ENCODE measurements at places on chromosomes 3 and 15.
A peak's percentile ranks its signal among the peaks of the same experiment; 100 is the strongest.

DNA sequence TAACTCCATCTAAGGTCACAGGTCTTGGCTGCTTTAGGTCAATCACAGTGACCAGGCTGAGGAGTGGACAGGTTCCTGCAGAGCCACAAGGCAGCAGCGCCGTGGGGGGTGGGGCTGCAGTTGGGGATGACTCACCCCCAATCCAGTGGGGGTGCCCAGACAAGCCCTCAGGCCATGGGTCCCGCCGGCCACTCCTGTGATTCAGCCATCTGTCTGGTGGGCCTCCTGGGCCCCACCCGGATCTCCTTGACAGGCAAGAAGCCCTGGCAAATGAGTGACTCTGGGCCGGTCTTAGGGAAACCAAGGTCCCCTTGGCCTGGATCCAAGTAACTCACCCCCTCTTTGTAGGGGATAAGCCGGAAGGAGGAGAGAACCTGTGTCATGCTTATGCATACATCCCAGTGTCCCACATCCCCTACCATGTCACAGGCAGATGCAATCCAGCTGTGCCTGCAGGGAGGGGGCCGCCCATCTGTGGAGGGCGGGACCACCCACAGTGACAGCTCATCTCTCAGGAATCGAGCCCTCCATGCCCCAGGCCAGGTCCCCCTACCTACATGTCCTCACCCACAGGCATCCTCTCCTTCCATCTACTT, 495 bp upstream of the COL7A1 start:
- DNase-seq: no peak

DNA sequence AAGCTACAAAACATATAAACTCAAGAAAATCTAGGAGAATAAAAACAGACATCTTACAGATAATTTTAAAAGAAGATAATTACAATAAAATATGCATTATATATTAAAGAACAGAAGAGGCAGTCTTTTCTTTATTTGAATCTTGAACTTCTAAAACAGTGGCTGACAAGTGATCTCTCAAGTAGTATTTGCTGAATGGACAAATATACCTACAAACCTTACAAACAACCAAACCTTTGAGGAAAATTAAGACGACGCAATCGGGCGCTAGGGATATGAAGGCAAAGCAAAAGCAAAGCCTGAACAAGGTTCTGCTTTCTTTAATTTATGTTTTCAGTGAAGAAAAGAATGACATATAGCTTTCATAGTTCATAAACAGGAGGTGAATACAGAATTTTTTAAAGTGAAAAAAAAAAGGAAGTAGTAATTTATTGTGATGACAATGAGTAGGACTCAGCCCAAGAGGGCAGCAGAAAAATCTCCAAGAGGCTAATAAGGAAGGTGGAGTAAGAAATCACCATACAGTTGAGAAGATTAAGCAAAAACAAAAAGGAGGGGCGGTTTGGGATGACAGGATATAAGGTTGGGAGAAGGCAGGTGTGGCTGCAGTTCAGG, 347.8 kb downstream of the TBC1D5 start:
- no peak for DNase-seq

DNA sequence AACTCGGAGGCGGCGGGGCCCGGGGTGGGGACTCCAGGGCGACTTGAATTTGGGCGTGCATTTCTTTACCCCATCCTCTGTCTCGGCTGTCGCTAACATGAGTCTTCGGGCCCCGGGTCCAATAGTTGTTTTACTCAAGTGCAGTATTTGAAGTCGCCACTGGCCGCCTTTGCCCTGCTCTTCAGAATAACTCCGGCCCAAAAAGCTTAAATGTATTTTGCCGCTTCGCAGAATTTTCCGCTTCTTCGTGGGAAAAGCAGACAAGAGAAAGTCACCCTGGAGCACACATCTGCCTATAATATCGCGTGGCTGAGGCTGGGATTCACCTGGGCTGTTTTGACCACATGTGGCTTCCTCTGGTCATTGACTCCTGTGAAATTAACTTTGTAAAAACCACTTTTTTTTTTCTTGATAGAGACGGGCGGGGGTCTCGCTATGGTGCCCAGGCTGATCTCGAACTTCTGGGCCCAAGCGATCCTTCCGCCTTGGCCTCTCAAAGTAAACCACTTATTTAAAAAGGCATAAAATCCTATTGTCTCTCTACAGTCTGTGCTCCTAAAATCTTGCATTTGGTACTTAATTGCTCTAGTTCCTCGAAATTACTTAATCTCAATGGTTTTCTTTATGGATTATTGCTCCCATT, 676 bp downstream of the CNOT10 start:
- no peak for DNase-seq

- peak; percentile 90 for DNase-seq
Measured at GRCh38 chr3:52685285-52685708, 416 bp downstream of the PBRM1 start.

- no peak for DNase-seq
Measured at GRCh38 chr3:16975083-16975482, 90.3 kb downstream of the PLCL2 start.

GRCh38 chr15:91866971-91867372, 13.5 kb downstream of the SLCO3A1 start:
- DNase-seq: no peak

DNA sequence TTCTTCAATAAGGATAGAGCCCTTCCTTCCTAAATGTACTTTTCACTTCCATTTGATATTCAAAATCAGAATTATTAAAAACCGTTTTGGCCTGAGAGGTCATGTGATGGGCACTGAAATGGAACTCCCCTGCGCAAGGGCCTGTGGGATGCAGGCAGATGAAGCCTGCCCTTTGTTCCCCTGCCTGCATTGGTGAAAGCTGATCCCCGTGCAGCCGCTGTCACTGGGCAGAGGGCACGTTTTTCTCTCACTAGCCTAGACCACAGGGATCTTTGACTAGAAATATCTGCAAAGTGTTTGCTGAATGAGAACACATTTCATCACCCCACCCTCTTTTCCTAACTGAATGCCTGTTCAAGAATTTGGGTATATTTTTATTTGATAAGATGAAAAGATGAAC, 74.9 kb downstream of the TIPARP start:
- DNase-seq: no peak

- DNase-seq: no peak
Measured at GRCh38 chr15:85104584-85104983, 122.9 kb downstream of the PDE8A start.

DNA sequence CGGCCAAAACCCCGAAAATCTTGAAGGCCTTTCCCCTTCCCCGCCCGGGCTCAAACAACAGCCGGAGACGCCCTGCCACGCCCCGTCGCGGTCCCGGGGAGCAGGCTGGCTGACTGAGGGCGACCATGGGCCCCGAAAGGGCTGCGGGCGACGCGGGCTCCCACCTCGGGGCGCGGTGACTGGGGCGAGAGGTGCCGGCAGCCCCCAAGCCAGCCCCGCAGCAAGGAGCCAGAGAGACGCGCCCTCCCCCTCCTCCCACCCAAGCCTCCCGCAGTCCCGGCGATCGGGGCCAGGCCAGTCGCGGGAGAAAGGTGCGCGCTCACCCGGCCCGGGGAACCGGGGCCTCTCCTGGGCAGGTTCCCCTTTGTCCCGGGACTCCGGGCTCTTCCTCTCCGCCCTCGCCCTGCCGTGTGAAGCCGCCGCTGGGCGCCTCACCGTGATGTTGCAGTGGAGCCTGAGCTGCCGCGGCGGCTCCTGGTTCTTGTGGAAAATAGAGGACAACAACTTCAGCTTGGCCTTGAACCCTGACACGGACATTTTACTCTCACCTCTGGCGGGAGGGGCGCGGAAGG, 30.6 kb upstream of the ZSCAN2 start:
- peak; percentile 75 for DNase-seq

DNA sequence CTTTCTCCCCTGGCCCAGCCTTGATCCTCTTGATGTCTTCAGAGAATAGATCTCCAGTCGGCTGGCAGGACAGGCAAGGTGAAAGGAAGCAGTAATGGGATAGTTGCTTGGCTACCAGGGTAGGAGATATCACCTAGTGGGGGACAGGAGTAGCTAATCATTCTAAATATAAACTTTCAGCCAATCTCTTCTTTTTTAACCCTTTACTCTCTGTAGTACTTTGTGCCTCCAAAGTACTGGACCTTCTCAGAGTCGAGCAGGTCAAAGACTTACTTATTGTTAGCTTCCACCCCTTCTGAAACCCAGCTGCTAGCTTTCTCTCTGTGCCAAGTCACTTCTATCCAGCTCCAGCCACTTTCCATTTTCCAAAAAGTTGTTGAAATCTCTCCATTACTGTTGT, 43.4 kb upstream of the FILIP1L start:
- no peak for DNase-seq

DNA sequence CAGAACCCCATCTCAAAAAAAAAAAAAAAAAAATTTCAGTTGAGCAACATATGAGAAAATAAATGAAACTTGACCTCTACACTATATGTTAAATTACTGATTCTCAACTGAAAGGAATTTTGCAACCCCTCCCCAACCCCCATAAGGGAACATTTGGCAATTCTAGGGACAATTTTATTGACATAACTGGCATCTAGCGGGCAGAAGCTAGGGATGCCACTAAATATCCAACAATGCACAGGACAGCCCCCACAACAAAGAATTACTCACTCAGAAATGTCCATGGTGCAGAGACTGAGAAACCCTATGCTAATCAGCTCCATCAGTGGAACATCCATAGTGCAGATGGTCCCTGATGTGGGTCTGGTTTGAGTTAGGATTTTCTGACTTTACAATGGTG, 58.2 kb upstream of the OXTR start:
- DNase-seq: no peak

GRCh38 chr15:74326746-74327145, 40.7 kb downstream of the CYP11A1 start:
- DNase-seq: no peak

DNA sequence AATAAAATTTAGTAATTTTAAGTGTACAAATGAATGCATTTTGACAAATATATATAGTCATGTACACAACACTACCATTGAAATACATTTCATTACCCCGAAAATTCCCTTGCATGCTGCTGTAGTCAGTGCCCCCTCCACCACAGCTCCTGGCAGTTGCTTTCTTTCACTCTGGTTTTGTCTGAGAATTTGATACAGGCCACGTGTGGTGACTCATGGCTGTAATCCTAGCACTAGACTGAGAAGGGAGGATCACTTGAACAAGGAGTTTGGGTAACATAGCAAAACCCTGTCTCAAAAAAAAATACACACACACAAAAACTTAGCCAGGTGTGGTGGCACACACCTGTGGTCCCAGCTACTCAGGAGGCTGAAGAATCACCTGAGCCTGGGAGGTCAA, 65.4 kb downstream of the TFRC start:
- DNase-seq: no peak

DNA sequence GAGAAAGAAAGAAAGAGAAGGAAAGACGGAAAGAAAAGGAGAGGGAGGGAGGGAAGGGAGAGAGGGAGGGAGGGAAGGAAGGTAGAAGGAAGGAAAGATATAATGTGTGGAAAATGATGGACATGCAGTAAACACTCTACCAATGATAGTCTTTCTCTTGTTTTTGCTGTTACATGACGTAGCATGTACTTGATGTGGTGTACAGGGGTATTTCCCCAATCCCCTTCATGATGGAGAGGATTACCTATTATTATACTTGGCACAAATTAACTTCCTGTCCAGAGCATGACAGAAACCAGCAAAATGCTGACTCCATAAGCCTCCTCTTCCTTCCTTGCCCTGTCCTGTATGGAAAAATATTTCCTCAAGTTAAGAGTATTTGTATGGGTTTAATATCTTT, 124.4 kb downstream of the B3GALNT1 start:
- no peak for DNase-seq

DNA sequence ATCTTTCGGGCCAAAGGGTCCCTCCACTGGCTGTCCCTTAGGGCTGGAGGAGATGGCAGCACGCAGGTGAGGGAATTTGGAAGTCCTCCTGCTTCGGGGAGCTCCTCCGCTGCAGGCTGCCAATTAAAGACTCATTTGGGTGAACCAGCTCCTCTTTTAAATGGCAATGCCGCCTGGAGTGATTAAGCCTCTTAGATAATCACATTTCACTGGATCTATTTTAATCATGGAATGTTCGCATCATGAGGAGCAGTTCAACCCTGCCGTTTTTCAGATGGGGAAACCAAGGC, 117.9 kb downstream of the LIPC start:
- DNase-seq: peak; percentile 38

DNA sequence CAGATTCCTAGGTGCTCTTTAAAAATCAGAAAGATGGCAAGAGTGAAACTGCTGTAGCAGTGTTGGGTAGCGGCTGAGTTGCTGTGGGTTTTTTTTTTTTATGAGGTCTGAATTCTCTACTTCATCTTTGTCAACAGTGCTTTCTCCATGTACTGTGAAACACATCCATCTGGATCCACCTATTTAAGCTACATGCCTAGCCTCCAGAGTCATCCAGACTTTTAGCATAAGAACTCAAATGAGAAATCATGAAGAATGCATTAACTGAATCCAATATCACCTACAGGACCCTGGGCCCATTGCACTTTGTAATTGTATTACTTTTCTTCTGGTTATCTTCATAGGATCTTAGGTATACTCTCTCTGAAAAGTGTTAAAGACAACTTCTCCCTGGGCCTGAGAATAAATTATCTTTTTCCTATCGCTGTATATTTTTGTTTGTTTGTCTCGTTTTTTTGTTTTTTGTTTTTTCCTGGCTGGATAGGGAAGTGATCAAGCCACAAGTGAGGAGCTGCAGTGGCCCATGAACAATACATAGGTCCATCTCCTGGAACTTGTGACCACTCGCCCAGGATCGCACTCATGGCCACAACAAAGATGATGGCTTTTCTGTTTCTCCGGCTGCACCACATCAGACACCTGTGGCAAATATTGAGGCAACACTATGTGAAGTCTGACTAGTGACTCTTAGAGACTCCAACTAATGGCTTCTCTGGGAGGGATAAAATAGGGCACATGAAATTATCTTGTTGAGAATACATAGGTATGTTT, 609.9 kb upstream of the AGTR1 start:
- no peak for DNase-seq

DNA sequence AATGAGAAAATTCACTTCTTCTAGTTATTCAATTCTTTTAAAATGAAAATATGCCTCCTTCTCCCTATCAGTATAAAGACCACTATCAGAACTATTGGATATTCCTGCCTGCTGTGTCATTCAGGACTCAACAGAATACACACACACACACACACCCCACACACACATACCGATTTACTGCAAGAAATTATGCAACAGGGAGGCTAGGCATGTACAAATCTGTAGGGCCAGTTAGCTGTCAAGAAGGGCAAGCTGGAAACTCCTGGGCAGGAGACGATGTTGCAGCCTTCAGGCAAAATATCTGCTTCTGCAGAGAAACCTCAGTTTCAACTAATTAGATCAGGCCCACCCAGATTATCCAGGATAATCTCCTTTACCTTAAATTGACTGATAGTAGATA, 13.9 kb upstream of the RYR3 start:
- no peak for DNase-seq

GRCh38 chr3:150411976-150412375, 3.9 kb downstream of the TSC22D2 start:
- DNase-seq: no peak

GRCh38 chr3:64718976-64719375, 31.2 kb upstream of the ADAMTS9 start:
- DNase-seq: no peak

- no peak for DNase-seq
Measured at GRCh38 chr15:22892333-22892732, 53.9 kb downstream of the NIPA2 start.

DNA sequence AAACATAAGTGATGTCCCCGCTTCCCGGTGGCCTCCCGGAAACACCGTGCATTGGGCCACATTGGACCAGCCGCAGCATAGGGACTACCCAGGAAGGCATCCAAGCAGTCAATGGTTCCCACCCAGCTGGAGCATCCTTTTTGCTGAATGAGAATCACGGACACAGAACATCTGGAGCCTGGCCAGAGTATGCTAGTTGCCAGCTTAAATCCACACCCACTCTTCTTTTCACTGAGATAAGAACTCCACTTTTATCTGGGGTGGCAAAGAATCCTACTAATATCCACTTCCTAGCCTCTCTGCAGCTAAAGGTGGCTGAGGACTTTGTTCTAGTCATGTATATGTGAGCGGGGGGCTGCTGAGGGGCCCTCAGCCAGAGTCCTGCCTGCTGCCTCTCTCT, 95.2 kb upstream of the PLXNA1 start:
- no peak for DNase-seq

Measured in left lobe of liver (tissue), 2 donors.